ENCODE measurements at places on chromosomes 4 and X. TPM values are rescaled to one million over a fixed set of nuclear protein-coding genes. Genes with fewer than 3 reads are reported as not detected.

Gene TRIM75
- total RNA-seq = not detected

- no peaks in the 10 kb centered on the region for H3K36me3 ChIP-seq
- H3K4me1 ChIP-seq = peaks cover 22% of the 10 kb centered on the region
- H3K27me3 ChIP-seq = no peaks in the 10 kb centered on the region
- no peak for DNase-seq
- no peak overlapping the region for H3K27ac ChIP-seq
- no peak overlapping the region for H3K4me3 ChIP-seq
Measured at GRCh38 chr4:20698382-20698781, 1.9 kb upstream of the PACRGL start.

DNA sequence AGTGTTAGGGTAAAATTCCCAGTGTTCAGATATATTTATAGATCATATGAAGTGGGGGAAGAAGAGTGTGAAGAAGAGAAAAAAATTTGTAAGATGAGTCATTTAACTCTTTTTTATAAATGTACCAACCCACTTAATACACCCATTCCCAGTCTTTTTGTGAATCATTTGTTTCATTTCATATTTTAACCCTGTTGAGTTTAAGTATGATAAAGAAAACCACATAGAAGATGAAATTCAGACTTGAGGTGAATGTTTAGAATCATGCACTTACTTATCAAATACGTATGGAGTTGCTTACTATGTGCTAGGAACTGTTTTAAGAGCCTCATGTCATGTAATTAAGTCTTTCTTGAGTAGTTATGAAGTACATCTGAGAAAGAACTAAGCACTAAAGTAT lies 56.6 kb upstream of the DAPP1 start:
- no peak overlapping the region for H3K4me3 ChIP-seq
- no peak for DNase-seq
- H3K36me3 ChIP-seq = no peaks in the 10 kb centered on the region
- H3K4me1 ChIP-seq = peaks cover 7% of the 10 kb centered on the region

- H3K4me3 ChIP-seq = no peak overlapping the region
- no peaks in the 10 kb centered on the region for H3K27me3 ChIP-seq
- peaks cover 36% of the 10 kb centered on the region for H3K4me1 ChIP-seq
- DNase-seq = no peak
- H3K36me3 ChIP-seq = no peaks in the 10 kb centered on the region
- H3K27ac ChIP-seq = no peak overlapping the region
Measured at GRCh38 chr4:139768366-139768765, 102.7 kb downstream of the MGST2 start.

DNA sequence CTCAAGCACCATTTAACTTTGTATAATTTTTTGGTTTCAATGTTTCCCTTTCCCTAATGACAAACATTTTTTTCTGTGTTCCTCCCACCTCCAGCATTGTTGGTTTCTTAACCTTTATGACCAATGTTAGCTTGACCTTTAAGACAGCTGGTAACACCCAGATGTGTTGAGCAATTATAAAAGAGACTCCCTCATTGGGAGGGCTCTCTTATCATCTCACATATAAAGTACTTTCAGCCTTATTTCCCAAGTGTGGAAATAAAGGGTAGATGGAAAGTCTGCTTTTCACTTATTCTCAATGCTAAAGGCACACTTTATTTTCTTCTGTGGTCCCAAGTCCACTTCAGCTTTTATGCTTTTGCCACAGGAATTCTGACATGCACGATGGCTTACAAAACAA lies 1420.4 kb downstream of the RAPGEF2 start:
- H3K4me3 ChIP-seq = no peak overlapping the region
- DNase-seq = no peak
- no peaks in the 10 kb centered on the region for H3K27me3 ChIP-seq
- H3K4me1 ChIP-seq = no peaks in the 10 kb centered on the region
- no peak overlapping the region for H3K27ac ChIP-seq
- H3K36me3 ChIP-seq = no peaks in the 10 kb centered on the region

DNA sequence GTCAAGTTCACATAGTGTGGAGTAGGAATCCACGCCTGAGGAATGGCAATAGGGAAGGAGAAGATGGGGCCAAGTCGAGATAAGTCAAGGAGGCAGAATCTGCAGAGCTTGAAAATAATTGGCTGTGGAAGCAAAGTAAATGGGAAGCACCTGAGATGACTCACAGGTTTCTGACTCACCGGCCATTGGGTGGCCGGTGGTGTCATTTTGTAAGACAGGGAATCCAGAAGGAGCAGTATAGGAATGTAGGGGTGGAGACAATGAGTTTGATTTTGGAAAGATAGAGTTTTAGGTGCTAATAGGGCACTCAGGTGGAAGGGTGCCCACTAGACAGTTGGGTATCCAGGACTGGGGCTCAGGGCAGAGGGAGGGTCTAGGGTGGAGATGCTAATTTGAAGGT lies 201.0 kb upstream of the MAMLD1 start:
- no peaks in the 10 kb centered on the region for H3K4me1 ChIP-seq
- no peak for DNase-seq
- no peak overlapping the region for H3K4me3 ChIP-seq
- H3K27ac ChIP-seq = no peak overlapping the region
- no peaks in the 10 kb centered on the region for H3K27me3 ChIP-seq

- H3K27me3 ChIP-seq = no peaks in the 10 kb centered on the region
- no peak overlapping the region for H3K4me3 ChIP-seq
- H3K27ac ChIP-seq = no peak overlapping the region
- no peaks in the 10 kb centered on the region for H3K4me1 ChIP-seq
- DNase-seq = no peak
Measured at GRCh38 chr4:102022343-102022742, 231.8 kb downstream of the BANK1 start.

DNA sequence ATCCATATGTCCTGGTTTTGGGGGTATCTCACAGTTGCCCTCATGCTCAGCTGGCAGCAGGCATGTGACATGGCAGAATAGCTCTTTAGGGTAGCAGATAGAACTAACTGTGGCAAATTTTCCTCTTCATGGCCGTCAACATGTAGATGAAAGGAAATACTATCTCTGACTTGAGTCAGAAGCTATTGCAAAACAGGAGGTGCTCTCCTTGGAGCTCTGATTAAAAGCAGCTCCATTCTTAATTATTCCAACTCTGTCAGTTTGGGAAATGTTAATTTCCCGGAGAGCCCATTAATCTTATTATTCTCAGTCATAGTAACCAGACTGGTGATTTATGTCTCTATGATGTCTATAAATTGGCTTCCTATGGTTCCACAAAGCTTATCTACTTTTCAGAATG lies 18.2 kb downstream of the IL13RA1 start:
- H3K4me3 ChIP-seq = no peak overlapping the region
- no peaks in the 10 kb centered on the region for H3K27me3 ChIP-seq
- no peak for DNase-seq

DNA sequence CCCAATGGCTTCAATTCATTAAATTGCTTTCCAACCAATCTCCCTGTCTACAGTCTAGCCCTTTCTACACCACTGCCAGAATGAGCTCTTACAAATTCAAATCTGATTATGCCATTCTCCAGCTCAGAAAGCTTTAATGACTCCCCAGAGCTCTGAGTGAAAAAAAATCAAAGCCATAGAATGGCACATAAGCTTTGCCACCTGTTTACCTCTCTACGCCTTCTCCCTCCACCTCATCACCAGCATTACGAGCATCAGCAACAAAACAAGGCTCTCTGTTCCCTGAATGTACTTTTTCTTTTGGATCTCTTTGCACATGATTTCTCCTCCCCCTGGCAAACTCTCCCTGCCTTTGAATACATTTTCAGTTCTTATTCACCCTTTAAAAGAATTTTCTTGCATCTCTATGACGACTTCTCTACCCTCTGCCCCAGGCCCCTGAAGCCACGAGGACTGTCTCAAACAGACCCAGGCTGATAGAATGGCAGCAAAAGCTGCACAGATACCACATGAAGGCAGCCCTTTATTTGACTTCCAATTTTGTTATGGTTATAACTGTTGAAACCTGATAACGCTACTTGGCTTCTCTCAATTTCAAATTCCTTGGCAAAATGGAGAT lies 516.0 kb downstream of the PCDH7 start:
- H3K4me3 ChIP-seq = no peak overlapping the region
- no peak overlapping the region for H3K27ac ChIP-seq
- DNase-seq = no peak
- H3K36me3 ChIP-seq = no peaks in the 10 kb centered on the region

All from right atrium auricular region (tissue), 2 donors.